ENCODE measurements at places on chromosomes 4 and X.

- no peak for DNase-seq
These were observed 29.9 kb upstream of the CXXC4 start for GRCh38 chr4:104524591-104524990.

GRCh38 chr4:184016759-184017668 lies 111.9 kb downstream of the STOX2 start:
- DNase-seq, result no peak

GRCh38 chr4:148261848-148262247 lies 180.4 kb downstream of the NR3C2 start:
- no peak for DNase-seq

- peak; percentile 23 for DNase-seq
These were observed 2.7 kb downstream of the GEMIN8 start for GRCh38 chrX:14027036-14027435.

- DNase-seq, result no peak
These were observed 109.0 kb upstream of the ACSL4 start for GRCh38 chrX:109841869-109842579.

- DNase-seq, result no peak
These were observed 96.2 kb upstream of the ANK2 start for GRCh38 chr4:112953262-112953661.

DNA sequence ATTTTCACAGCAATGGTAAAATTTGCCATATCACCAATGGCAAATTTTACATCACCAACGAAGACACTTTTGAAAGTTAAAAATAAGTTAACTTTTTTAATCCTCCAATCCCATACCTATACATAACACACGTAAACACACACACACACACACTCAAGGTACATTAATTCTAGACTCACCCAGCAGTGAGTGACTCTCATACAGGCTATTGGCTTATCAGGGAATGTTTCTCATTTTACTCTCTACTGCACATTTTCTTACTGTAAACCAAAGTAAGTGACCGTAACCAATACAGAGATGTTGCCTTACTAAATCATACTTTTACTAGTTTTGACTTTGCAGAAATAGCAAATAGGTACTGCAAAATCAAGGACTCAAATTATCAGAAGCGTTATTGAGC lies 2.3 kb downstream of the VEGFC start:
- DNase-seq, result no peak

- no peak for DNase-seq
These were observed 26.1 kb downstream of the LAMTOR3 start for GRCh38 chr4:99868126-99868596.

DNA sequence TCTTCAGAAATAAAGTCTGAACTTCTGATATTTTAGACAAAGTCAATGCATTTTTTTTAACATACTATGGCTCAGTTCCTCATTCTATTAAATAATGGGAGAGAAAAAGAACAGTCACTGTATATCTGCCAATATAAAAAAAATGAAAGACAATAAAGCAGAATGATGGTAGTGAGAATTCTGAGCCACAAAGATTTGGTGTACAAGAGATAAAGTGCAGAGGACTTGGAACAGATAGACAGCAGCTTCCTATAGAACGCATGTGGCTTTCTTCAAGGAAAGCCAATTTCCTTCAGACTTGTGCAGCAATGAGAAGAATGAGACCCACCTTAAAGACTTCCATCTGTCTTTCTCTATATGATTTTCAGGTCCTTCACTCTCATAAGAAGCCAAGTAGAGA lies 39.7 kb downstream of the RASGEF1B start:
- no peak for DNase-seq

DNA sequence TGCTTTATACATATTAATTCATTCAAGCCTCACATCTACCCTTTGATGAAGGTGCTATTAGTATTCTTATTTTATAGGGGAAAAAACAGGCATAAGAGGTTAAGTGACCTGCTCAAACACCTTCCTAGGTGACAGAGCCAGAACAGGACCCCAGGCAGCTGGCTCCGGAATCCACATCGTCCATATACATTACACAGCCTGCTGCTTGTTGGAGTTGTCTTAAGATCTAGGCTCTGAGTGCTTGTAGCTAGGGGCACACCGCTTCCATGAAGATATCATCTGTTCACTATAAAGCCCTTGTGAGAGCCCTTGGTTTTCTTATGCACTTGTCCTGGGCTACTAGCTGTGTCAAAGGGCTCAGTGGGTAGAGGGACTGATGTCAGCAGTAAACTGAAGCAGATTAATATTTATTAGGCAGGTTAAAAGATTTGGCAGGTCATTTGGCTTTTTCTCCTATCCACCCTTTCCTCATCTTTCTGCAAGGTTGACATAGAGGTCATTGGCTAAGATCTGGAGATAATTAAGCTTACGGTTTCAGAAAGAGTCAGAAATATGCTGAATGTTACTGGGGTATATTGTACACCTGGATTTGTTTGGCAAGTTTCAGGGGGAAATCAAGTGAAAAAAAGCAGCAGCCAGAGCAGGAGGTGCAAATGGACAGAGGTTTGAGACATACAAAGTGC lies 195.4 kb downstream of the SOWAHB start:
- no peak for DNase-seq

GRCh38 chrX:43974100-43974475 lies 898 bp upstream of the NDP start:
- no peak for DNase-seq

DNA sequence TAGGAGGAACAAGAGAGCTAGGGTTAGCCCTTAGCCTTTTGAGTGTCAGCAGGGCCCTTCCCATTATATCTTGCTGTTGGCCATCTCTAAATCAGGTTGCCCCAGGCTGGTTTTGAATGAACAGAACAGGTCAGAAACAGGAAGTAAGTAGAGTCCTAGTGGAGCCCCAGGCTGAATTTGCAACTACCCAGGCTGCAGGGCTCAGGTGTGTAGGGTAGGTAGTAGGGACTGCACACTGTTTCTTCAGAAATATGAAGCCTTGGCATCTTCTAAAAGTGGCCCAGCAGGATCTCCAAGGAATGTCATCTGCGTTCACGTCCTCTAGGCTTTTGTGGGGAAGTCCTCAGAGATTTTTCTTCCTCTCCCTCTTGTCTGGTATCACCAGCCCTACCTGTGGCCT lies 90.2 kb downstream of the ADGRG4 start:
- DNase-seq, result no peak

- no peak for DNase-seq
These were observed 105.5 kb upstream of the LCORL start for GRCh38 chr4:18127030-18127429.

GRCh38 chr4:97360733-97361132 lies 782.5 kb downstream of the STPG2 start:
- no peak for DNase-seq

- DNase-seq, result no peak
These were observed 309.4 kb downstream of the PPP3CA start for GRCh38 chr4:101037938-101038413.

GRCh38 chr4:126027601-126028000 lies 712.8 kb downstream of the FAT4 start:
- DNase-seq, result no peak

- DNase-seq, result no peak
These were observed 54.2 kb downstream of the PLAC1 start for GRCh38 chrX:134603806-134604700.

DNA sequence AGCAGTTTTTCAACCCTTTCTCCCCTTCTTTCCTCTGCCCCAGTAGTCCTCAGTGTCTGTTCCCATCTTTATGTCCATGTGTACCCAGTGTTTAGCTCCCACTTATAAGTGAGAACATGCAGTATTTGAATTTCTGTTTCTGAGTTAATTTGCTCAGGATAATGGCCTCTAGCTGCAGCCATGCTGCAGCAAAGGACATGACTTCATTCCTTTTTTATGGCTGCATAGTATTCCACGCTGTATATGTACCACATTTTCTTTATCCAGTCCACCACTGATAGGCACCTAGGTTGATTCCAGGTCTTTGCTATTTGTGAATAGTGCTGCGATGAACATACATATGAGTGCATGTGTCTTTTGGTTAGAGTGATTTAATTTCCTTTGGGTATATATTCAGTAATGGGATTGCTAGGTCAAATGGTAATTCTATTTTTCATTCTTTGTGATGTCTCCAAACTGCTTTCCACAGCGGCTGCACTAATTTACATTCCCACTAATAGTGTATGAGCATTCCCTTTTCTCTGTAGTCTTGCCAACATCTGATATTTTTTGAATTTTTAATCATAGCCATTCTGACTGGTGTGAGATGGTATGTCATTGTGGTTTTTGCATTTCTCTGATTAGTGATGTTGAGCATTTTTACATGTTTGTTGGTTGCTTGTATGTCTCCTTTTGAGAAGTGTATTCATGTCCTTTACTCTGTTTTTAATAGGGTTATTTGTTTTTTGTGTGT lies 54.6 kb upstream of the ANK2 start:
- DNase-seq, result no peak

GRCh38 chrX:11791090-11791489 lies 33.1 kb downstream of the MSL3 start:
- no peak for DNase-seq

- DNase-seq, result no peak
These were observed 8.2 kb downstream of the ABLIM2 start for GRCh38 chr4:8150152-8151090.

DNA sequence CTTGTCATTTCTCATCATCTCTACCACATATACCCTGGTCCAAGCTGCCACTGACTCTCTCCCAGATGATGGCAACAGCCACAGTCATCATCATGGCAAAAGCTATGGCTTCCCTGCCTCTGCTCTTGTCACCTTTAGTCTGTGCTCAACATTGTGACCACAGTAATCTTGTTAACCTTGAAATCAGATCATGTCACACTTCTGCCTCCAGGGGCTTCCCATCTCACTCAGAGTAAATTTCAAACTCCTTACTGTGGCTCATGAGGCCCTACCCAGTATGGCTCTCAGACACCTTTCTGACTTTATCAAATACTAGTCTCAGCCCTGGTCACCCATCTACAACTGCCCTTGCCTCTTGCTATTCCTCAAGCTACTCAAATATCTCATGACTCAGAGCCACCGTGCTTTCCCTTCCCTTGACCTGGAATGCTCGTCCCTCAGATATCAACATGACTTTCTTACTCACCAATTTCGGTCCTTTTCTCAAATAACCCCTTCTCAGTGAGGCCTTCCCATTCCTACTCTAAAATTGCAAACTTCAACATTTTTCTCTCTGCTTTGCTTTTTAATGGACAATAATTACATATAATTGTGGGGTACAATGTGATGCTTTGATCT lies 41.1 kb upstream of the STIM2 start:
- DNase-seq, result no peak

DNA sequence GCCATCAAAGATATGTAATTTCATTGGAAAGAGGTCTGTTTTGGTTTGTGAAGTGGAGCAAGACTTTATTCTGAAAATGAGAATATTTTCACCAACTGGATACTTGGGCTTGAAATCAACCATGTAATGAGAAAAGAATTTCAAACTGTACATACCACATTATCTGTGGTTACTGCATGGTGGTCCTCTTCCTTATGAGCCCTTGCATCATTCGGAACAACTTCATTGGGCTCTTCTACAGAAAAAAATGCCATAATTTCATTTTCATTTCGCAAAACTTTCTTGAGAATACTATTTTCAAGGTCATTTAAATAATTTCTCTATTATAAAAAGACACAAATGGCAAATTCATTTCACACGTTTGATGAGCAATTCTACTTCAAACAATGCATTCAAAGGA lies 148.6 kb upstream of the RPS6KA6 start:
- DNase-seq, result no peak

DNA sequence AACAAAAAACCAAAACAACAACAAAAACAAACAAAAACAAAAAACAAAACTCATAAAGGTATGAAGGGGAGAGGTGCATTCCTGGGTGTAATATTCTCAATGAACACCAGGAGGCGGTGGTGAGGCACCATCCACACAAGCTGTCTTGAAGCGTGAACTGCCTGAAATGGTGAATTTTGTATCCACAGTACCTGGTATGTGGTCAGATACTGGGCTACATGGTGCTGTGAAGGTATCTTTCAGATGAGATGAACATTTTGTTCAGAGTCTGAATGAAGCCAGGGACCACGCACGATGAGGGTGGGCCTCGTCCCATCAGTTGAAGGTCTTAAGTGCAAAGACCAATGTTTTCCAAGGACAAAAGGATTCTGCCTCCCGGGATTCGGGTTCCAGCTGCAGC lies 58.5 kb downstream of the ASMT start:
- DNase-seq, result peak; percentile 26

DNA sequence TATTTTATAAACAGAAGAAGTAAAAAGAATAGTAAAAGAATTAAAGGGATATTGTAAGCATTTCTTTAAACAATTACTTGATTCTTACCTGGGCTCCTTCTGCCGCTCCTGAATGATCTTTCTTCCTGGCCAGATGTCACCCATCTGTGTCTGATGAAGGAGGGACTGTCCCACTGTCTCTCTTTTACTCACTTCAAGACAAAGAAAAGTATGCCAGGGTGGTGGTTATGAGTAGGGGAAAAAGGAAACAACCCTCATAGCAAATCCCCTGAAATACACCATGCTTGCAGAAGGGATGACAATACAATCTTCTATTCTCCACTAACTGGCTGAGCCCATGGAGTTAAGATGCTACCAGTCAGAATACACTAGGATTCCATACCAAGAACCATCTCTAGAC lies 31.1 kb downstream of the SYTL4 start:
- no peak for DNase-seq

- no peak for DNase-seq
These were observed 124.7 kb upstream of the C1QTNF7 start for GRCh38 chr4:15303052-15303641.

DNA sequence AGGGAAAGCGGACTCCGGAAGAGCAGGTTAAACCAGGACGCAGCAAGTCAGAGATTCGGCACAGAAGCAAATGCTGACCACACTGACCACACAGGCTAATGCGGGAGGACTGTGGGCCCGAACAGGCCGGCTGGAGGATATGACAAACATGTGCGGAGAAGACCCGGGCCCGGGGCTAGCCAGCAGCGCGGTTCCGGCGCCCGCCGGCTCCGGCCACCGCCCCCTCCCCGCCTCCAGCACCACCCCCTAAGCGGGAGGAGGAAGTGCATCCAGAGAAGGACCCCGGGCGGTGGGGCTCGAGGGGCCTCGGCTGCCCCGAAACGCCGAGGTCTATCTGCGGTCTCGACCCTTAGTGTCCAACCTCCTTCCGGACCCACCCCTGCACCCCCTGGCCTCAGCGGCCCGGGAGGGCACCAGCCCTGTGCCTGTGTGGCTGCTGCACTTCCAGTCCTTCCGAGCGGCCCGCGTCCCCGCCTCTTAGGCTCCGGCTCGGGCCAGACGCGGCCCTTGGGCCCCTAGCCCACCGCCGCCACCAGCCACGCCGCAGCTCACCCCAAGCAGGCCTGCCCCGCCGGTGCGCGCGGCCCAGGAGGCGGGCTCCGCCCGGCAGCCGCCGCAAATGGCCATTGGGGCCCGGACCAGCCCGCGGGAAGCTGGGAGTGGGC lies 2.1 kb downstream of the ELOVL6 start:
- peak; percentile 38 for DNase-seq

DNA sequence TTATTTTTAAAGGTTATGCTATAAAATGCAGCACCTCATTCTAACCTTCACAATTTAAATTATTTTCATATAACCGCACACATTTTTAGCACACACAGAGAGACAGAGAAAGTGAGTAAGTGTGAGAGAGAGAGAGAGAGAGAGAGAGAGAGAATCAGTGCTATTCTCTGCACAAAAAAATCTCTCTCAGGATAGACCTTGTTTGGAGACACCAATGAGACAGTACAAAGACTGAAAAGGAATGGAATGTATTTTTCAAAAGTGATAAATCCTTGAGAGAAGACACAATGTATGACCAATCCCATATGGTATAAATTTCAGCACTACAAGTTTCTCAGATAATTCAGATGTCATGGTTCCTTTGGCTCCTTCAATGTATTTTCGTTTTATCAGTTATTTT lies 132.1 kb upstream of the PCDH18 start:
- no peak for DNase-seq

Measured in stimulated activated CD4-positive, alpha-beta T cell treated with anti-CD3 and anti-CD28 coated beads, Interleukin-4, amount 100 ng/mL, for 1 hour (primary cell).